Stimulated activated CD8-positive, alpha-beta memory T cell treated with anti-CD3 and anti-CD28 coated beads, Interleukin-2, amount 100 ng/mL, for 48 hours (primary cell): ENCODE measurements at places on chromosomes 4 and X.

DNA sequence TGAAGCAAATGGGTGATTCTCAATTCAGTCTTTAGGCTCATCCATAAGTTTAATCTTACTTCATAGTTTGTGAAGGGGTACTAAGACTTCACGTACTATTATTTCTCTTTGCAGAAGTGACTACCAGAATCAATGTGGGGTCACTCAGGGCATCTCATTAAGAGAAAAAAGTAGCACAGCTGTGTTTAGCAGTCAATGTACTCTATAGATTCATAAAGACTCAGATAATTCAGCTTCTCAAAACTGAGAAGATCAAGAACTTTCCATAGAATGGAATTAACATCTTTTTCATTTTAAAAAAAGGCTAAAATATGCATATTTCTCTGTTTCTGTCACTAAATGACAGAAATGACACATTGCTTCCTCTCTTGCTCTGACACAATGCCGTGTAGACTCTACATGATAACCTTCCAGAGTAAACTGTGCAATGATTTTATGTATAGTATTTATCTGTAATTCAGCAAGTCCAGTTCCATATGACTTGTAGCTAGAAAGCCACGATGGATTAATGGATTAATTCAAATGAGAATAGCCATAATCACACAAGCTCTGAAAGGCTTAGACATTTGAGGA, 20.3 kb upstream of the LSM6 start:
- DNase-seq: no peak

DNA sequence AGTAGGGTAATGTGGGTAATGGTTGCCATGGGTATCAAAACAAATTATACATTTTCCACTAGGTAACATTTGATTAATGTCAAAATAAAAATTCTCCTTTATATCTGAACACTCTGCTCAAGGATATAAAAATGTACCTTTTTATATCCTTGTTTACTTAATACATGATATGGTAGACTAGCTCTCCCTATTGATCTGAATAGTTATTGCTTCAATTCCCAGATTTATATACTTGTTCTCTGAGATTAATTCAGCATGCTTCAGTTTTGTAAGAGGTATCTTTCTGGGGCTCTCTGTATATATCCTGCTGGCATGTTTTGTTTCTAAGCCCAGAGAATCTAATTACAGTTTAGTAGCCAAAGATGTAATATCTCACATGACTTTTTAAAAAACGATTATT, 169.7 kb downstream of the NPNT start:
- DNase-seq: no peak

GRCh38 chr4:75015627-75016026, 82.7 kb downstream of the PARM1 start:
- no peak for DNase-seq

DNA sequence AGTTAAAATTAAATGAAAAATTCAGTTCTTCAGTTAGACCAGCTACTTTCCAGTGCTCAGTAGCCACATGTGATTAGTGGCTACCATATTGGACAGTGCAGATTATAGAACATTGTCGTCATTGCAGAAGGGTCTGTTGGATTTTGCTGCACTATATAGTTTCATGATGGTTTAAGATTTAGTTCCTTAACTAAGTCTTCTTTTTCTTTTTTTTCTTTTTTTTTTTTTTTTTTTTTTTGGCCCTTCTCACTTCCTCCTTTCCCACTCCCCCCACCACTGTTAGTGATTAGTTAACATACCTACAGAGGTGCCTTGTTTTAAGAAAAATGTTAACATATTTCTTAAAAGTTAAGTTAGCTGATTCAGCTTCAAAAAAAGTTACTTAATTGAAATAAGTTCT, 9.0 kb downstream of the RAB9A start:
- DNase-seq: no peak

DNA sequence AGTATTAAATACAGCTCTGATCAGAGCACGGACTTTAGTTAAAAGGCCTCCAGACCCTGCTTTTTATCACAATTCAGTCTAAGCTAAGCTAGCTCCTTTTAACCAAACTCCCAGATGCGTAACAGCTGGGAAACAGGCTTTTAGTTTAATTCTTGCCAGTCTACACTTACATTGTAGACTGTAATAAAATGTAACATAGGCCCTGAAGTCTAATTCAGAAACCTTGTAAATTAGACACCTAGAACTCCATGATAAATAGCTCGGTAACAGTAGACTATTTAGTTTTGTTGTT, 20.1 kb downstream of the FBXO8 start:
- DNase-seq: no peak

DNA sequence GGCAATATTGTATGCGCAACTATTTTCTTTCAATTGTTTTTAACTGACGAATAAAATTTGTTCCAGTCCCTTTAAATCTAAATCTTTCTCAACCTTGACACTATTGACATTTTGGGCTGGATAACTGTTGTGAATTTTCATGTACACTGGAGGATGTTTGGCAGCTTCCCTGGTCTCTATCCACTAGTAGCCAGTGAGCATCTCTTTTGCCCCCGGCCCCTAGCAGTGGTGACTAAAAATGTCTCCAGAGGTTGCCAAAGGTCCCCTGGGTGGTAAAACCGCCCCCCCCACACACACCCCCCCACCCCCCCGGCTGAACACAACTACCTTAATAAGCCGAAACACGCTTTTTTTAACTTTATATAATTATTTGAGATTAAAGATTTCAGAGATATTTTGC, 514 bp downstream of the FANCB start:
- no peak for DNase-seq
